ENCODE measurements at places on chromosomes 5 and 9.

- DNase-seq: peak; percentile 52
Observed at GRCh38 chr5:170632266-170632984, 128.6 kb downstream of the KCNIP1 start.

- no peak for DNase-seq
Observed at GRCh38 chr5:90830058-90830457, 271.5 kb downstream of the ADGRV1 start.

- DNase-seq: no peak
Observed at GRCh38 chr5:96463091-96463490, 30.0 kb upstream of the PCSK1 start.

GRCh38 chr9:122327175-122327574, 43.6 kb upstream of the PTGS1 start:
- no peak for DNase-seq

DNA sequence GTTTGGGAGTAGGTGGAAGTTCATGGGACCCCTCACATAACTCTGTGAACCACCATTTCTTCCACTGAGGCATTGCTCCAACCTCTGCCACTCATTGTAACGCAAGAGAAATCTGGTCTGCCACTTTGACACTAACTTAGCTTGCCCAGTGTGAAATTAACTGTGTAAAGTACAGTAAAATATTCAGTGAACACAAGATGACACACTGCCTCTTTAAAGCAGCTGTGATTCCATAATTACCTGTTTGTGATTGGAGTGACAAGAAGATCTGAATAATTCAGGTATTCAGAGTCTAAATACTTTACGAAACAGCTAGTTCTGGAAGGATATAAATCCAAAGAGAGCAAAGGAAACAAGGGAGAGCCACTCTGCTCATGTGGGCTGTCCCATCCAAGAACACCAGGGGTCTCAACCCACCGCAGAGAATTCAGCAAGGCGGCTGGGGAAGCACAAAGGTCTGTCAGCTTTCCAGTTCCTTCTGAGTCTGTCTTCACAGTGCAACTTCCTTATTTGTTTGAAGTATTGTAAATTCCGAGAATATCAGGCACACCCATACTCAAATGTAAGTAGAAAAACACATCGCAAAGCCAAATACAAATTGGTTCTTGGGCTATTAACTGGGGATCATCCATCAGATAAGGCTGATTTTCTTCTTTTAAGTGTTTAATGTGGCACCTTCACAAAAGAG, 86.9 kb downstream of the GNAQ start:
- DNase-seq: no peak

GRCh38 chr5:24215114-24215513, 429.7 kb downstream of the CDH10 start:
- no peak for DNase-seq

DNA sequence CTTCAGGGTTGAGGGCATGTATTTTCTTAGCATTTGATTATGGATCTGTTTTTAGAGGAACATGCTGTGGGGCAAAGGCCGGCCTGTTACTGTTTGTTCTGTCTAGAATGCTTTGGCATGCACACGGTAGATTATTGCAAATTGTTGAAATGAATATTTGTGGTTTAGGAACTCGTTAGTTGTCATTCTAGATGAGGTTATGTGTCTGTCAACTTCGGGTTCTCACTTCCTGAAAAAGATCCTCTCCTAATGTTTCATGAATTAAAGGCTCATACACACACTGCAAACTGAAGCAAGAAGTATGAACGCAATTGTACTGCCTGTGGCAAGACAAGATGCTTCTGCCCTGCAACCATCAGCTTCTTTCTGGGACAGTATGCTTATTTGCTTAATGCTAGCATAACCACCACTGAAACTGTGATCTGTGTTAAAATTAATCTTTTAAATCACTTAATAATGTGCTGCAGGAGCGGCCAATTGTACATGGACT, 99.6 kb downstream of the BASP1 start:
- no peak for DNase-seq

- DNase-seq: no peak
Observed at GRCh38 chr5:154865466-154866184, 7.2 kb downstream of the CNOT8 start.

- no peak for DNase-seq
Observed at GRCh38 chr9:133634081-133634691, 2.0 kb upstream of the DBH start.

GRCh38 chr5:147445090-147445489, 64.8 kb downstream of the DPYSL3 start:
- DNase-seq: no peak

- no peak for DNase-seq
Observed at GRCh38 chr9:91131433-91131839, 230.3 kb downstream of the AUH start.

DNA sequence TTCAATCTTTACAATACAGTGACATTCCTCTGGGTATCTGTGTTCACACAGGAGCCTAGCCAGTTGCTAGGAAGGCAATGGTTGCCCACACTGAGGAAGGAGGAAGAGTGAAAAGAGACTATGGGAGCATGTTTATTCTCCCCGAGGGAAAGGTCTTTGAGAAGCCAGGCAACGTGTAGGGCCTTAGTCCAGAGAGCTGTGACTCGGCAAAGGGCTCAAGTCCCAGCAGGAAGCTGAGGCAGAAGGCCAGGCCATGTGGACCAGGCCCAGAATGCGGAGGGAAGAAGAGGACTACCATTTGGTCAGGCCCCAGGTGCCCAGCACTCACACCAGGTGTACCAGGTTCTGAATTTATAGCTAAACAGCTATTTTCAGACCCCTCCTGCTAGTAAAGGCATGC, 136.6 kb upstream of the DMAC1 start:
- no peak for DNase-seq

- no peak for DNase-seq
Observed at GRCh38 chr9:19409401-19410194, 789 bp downstream of the ACER2 start.

DNA sequence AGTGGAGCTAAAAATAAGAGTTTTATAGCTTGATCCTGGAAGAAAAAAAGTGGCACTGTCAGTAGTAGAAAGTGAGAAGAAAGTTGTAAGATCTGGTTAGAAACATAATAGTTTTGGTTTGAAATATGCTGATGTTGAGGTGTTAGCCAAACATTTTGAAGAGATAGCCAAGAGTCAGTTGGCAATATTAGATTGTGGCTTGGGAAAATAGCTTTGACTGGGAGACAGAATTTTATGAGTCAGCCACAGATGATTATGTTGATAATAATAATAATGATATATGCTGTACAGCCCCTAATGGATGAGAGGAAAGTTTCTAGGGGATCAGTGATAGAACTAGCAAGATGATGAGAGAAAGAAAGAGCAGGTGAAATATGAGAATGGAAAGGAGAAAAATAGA, 12.4 kb upstream of the CDH18 start:
- DNase-seq: no peak

DNA sequence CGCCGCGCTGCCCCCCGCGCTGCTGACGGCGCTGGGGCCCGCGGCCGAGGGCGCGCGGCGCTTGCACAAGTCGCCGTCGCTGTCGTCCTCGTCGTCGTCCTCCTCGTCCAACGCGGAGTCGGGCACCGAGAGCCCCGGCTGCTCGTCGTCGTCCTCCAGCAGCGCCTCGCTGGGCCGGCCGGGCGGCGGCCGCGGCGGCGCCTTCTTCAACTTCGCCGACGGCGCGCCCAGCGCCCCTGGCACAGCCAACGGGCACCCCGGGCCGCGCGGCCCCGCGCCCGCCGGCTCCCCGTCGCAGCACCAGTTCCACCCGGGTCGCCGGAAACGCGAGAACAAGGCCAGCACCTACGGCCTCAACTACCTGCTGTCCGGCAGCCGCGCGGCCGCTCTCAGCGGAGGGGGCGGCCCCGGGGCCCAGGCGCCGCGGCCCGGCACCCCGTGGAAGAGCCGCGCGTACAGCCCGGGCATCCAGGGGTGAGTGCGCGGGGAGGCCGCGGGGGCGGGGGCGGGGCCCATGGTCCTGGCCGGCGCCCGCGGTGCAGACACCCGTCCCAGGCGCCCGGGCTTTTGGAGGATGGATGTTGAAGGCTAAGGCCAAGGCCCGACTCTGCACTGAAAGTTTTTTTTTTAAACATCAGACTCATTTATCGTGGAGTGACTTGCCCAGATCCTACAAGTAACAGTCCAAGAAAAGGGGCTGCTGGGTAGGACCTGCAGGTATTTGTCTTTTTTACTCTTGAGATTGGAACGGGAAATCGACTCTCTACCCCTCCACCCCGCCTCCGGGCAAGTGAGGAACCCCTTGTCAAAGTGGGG, 1.2 kb downstream of the TENT4A start:
- DNase-seq: no peak

- DNase-seq: peak; percentile 45
Observed at GRCh38 chr9:124216474-124217176, 41.1 kb upstream of the NEK6 start.

- DNase-seq: no peak
Observed at GRCh38 chr5:76689321-76690036, 26.4 kb upstream of the F2R start.

- peak; percentile 60 for DNase-seq
Observed at GRCh38 chr5:135492319-135492626, 40.1 kb upstream of the TIFAB start.

GRCh38 chr5:124876566-124876965, 130.1 kb upstream of the ZNF608 start:
- DNase-seq: no peak

DNA sequence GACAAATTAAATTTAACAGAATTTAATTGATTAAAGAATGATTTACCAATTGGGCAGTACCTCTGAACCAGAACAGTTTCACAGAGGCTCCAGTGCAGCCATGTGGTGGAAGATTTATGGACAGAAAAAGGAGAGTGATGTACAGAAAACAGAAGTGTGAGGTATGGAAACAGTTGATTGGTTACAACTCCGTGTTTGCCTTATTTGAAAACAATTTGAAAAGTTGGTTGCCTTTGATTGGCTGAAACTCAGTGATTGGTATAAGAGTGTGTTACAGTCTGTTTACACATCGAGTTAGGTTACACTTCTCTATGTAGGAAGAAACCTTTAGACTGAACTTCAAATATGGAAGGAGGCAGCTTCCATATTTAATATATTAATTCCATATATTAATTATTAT, 30.1 kb downstream of the KIAA1958 start:
- DNase-seq: no peak

GRCh38 chr5:108216890-108217289, 165.0 kb downstream of the FBXL17 start:
- DNase-seq: no peak

GRCh38 chr9:93675336-93676150, 99.2 kb downstream of the PHF2 start:
- peak; percentile 62 for DNase-seq

DNA sequence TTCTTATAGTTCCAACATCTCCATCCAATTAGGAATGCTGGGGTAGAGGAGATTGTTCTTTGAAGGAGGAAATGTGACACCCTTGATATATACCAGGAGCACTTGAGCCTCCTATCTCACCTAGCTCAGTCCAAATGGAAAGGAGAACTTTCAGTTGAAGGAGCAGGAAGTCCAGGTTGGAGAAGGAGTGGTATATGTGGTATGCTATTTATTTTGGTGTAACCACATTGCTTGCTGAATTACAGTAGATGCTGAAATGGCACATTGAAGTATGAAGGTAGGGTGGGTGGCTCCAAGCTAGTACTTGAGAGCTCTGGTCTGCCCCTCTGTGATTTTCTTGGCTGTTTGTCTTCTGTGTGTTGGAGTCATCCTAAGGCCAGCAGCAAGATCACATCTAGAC, 6.1 kb downstream of the CSNK1G3 start:
- no peak for DNase-seq

DNA sequence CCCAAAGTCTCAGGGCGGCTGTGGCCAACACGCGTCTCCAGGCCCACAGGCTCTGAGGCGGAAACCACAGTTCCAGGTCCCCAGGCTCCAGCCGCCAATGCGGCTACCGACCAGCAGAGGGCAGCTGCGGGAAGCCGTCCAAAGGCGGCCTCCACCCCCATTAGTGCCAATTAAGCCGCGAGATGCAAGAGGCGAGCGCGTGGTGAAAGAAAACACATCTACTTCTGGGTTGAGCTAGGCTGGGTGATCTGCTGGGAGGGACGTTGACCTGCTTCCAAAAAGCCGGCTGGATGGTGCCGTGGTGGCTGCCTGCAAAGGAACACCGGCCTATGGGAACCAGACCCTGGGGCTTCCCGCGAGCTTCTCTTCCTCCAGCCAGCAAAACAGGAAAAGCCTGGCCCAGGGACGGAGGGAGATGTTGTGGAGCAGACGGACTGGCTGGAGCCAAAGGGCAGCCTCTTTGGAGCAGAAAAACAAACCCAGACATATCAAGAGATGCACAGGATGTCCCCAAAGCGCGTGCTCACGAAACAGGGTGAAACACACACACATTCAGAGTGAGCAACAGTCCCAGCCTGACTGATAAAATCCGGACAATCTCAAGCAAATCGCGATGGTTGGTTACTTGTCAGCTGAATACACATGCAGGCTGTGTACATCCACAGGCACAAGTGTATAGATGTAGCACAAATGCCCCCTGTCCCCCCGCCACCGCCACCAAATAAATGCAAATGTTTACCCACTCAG, 187.1 kb upstream of the BRINP1 start:
- peak; percentile 77 for DNase-seq

GRCh38 chr5:172453986-172454357, 353 bp downstream of the SH3PXD2B start:
- DNase-seq: peak; percentile 77

DNA sequence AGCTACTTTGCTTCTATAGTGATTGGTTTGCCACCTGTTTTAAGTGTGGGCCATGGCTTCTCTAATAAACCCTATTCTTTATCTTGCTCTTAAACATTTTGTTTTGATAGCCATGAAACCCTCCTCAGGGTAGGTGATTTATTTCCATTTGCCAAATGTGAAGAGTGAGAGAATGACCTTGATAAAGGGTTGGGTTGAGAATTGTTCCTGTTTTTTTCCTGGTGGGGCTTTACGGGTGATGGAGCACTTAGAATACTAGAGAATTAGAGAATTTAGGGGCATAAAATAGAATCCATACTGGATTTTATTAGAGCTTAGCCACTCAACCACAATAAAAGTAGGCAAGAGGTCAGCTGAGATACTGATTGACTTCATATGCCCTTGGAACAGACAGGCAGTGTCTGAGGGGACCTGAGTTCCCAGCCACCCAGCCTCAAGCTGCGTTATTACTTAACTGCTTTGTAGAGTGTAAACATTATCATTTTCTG, 68.9 kb downstream of the COMMD10 start:
- DNase-seq: no peak

DNA sequence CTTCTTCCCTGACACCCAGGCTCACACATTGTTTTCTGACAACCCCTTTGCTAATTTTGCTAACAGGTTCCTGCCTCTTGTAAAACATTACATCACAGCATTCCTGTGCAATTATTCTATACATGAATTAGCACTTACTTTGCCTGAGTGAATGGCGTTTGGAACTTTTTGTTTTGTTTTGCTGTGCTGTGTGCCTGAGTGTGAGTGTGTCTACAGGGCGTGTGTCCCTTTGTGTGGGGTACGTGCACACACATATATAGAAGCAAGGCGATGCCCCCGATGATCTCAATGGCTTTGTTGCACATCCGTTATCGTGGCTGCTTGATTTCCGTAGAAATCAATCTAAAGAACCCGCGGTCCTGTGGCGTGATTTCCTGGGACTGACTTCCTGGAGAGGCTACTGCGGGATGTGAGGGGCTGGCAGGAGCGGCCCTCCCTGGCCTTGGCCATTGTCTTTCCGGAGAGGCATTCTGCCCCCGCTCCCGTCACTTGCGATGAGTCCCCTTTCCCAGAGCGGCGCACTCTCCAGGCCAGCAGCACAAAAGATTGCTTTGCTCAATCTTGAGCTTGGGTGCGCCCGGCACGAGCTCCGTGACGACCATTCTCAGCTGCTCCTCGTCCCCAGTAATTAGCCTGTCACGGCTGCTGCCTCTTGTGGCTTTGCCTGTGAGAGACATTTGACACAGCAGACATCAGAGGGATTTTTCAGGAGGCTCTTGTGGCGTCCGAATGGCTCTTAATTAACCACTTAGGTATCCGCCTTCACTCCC, 398.1 kb upstream of the IRX1 start:
- DNase-seq: no peak

GRCh38 chr5:2703615-2704014, 47.9 kb downstream of the IRX2 start:
- DNase-seq: no peak
